ENCODE measurements at places on chromosomes 7 and 10.
A peak's percentile ranks its signal among the peaks of the same experiment; 100 is the strongest.

- peak; percentile 86 for DNase-seq
Measured at GRCh38 chr7:100803398-100804161, 23.7 kb downstream of the EPHB4 start.

DNA sequence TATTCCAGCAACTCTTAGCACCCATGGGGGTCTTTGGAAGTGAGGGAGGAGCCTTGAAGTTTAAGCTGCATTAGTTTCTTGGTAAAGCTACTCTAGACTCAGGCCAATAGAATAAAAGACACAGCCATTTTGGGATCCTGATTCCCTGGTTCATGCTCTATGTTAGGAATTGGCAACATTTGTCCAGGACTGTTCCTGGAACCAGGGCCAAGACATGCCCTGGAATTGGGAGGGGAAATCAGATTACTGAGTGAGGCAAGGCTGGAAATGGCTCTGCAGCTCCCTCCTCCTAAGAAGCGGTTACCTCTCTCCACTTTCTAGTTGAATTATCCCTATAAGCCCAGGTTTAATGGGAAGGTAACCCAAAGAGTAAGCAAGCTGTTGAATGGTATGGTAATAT, 14.2 kb upstream of the BMPR1A start:
- DNase-seq = no peak

DNA sequence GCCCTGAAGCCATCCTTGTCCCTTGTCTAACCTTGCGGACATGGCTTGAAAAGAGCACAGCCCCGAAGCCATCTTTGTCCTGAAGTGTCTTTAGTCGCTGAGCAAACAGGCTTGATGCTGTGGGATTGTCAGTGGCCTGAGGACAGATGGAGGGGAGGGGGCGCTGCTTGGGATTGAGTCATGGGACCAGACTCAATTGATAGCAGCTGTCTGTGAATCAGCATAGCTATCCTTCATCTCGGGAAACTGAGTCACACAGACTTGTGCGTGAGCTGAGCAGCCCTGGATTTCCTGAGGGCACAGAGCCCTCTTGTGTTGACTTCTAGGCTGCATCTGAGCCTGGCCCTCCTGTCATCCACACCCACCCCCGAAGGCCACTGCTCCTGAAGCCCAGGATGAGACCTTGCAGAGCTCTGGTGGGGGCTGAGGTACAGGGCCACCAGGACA, 14.4 kb downstream of the MYO1G start:
- DNase-seq = no peak

DNA sequence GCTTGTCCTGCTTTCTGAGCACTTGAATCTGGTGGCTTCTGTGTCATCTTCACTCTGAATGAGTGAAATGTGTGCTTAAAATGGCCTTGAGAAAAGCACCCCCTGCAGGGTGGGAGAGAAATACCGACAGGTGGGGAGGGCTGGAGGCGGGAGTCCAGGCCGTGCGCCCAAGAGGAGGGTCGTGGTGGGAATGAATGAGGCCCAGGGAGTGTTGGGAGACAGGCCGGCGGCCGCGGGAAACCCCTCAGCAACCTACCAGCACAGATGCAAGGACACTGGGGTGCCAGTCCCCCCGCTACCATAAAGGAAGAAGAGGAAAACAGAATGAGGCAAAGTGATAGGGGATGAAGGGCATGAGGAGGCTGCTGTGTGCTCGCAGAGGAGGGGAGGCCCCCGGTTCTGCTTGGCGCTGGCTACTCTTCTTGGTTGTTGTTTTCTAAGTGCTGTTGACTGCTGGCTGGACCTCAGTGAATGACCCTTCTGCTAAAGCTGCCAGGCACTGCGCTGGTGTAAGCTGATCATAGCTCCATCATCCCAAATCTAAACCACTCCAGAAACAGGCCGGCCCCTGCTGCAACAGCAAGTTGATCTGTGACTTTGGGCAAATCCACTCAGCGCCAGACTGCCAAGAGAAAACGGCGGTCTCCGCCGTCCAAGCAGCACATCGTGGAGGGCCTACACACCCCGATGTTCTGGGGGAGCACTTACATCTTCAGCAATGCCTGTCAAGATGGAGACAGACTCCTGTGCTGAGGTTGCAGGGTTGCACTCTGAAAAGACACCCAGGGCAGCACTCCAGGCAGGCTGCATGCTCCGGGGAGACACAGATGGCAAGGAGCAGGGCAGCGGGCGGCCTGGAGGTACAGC, 378.5 kb downstream of the DNAJB6 start:
- no peak for DNase-seq

DNA sequence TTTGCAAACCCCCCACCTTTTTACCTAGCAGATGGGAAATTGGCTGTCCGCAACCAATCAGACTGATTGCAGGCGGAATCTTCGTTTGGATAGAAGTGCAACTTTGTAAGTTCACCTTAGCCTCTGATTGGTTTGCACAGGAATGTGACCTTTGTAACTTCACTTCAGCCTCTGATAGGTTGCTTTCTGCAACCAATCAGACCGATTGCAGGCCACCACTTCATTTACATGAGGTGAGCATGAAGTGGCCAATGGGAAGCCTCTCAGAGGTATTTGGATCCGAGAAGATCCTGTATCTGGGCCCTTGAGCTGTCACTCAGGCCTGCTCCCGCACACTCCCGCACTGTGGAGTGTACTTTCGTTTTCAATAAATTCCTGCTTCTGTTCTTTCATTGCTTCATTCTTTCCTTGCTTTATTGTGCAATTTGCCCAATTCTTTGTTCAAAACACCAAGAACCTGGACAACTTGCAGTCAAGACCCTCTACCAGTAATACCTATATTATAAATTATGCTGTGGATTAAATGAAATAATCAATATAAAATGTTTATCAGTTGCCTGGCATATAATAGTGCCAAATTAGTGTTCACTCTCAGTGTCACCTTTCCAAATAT, 491.4 kb downstream of the PLXNA4 start:
- no peak for DNase-seq

GRCh38 chr10:48724127-48724526, 39.5 kb downstream of the WDFY4 start:
- no peak for DNase-seq

- no peak for DNase-seq
Measured at GRCh38 chr7:3000566-3000965, 43.1 kb downstream of the CARD11 start.

- no peak for DNase-seq
Measured at GRCh38 chr7:49159536-49159935, 235.2 kb downstream of the CDC14C start.

DNA sequence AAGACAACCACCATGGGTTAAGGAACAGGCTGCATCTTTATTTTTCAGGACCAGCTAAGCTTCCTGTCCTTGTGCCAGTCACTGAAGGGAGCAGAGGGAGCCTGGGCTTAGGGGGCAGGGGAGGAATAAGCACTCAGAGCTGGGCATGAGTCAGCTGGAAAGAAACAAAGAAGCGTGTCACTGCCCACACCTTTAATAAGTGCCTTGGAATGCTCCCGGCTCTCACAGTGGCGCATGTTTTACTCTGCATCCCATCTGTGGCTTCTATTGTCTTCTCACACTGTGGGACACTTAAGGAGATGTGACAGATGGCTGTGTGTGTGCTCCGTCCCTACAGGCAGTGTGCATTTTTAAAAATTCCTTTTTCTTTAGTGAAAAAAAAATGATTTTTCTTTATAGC, 71.7 kb downstream of the MTURN start:
- DNase-seq = peak; percentile 30

DNA sequence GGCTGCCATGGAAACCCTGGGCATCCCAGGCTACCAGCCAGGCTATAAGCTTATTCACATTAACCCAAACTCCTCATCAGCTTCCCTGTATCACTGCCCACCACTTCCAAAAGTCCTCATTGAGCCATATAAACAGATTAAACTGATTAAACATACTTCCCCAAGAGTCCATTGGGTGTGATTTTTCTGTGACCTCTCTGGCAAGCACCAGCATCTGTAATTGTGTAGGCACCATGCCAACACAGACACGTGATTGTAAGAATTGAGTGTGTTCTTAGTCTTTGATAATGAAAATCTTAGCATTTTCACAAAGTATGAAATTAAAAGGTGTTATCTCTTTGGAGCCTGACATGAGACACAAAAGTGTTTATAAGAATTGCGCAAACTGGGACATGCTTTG, 679.3 kb downstream of the TYW1 start:
- DNase-seq = no peak

DNA sequence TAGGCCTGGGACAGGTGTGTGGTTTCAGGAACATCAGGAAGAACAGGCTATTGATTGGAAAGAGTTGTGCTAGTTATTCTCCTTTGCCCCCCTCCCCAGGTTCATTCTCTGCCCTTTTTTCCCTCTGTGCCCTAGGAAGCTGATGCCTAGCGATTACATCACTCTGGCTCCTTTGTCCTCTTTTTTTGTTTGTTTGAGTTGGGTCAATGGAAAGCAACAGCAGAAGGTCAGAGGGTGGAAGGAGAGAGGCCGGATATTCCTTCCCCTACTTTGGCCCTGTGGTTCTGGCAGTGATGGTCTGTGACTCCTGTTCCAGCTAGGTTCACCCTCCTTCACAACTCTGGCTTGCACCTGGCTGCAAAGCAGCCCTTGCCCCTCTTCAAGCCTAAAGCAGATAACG, 18.9 kb downstream of the LOXL4 start:
- no peak for DNase-seq

DNA sequence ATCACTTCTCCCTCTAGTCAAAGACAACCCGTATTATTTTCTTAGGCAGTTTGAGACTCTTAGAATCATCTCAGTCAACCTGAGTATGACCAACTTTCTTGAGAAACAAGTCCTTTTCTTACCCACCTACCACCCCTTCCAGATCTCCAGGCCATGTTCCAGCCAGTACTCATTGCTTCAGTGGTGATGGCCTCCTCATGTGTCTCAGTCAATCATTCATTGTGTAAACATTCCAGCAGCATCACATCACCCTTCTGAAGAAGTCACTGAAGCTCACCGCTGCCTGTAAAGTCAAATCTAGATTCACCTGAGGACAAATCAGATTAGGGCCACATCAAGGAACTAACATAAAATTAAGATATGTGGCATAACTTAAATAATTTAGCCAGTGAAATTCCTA, 467.2 kb upstream of the NRP1 start:
- DNase-seq = peak; percentile 68

- peak; percentile 25 for DNase-seq
Measured at GRCh38 chr10:77867124-77867719, 59.3 kb downstream of the DLG5 start.

DNA sequence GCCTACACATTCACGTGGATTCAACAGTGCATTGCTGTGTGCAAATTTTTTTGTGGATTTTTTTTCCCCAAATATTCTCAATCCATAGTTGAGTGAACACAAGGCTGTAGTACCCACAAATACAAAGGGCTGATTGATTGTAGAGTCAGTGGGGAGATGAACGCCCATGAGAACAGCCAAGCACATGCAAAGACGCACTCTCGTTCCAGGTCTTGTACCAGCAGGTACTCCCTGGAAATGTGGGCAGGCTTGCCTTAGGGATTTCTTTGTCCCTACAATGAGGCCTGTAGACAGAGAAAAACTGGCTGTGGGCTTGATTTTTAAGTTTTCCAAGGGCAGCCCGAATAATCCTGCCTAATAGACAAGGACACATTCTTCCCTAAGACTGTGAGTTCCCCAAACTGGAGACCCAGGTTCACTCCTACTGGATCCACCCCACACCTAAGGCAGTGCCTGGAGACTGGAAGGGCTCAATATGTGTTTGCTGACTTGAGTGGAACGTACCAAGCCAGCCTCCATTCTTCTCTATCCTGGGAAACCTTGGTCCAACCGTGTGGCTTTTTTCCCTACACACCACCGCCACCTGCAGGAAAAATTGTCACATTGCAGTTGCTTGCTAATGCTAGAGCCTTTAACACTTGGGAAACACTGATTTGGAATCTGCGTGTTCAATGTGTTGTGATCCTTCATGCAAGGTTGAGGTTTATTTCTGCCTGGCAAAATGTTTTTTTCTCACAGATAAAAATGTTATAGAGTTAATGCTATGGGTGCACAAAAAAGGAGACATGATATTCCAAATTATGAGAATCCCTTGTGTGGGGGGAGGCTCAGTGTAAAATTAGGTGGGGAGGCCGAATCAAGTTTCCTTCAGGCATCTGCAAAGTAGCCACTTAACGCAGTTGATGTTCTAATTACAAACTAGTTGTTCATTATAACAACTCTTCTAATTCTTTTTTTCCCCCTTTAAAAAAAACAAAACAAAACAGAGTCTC, 49.3 kb downstream of the PPP1R17 start:
- DNase-seq = peak; percentile 55

- DNase-seq = no peak
Measured at GRCh38 chr10:116732573-116732972, 9.8 kb downstream of the HSPA12A start.

DNA sequence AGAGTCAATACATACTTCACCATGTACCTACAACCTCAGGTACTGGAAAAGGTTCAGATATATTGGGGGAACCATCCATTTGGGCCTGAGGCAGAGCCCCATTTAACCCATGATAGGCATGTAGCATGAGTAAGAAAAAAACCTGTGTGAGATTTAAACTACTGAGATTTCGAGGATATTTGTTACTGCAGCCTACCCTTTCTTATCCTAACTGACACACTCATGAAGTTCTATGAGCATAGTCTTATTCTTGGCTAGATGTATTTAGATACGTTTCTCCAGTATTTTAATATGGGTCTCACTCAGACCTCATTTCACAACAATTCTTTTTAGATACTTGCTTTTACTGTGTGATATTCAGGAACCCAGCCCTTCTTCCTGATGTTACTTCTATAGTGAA, 39.3 kb downstream of the GHRHR start:
- no peak for DNase-seq

DNA sequence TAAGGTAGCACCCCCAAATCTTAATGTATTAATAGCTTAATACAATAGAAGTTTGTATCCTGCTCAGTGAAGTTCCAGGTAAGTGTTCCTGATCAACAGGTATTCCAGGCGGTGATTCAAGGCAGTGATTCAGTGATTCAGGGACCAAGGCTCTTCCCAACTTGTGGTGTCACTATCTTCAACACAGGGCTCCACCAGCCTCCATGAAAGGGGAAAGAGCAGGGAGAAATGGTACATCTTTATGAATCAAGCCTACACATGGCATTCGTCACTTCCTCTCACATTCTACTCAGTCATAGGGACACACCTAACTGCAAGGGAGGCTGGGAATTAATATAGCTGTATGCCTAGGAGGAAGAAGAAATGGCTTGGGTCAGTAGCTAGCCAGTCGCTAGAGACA, 5.1 kb downstream of the GOLGA7B start:
- DNase-seq = no peak

DNA sequence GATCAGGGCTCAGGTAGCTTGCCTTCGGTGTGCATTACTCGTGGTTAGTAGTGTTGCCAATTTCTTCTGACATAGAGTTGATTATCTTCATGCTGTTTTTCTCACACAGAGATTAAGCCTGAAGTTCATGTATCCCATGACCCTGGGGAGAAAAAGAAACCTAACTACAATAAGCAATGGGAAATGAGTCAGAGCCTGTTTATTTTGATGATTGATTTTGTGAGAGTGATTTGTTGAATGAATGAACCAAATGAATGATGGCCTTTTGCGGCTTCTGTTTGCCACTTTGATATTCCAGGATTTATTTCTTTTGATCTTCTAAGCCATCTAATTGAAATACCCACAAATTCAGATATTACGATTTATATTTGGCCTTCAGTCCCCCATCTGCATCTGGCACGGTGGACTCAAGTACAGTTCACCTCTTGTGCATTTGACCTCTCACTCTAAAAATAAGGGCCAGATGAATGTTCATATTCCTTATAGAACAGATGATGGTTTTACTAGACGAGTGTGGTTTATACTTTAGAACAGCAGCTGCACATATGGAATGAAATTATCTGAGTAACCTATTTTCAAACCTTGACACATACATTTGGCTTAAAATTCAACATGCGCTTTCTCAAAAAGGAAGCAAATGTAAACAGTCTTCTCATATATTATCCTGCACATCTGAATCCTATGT, 110.7 kb downstream of the PLCE1 start:
- DNase-seq = no peak

GRCh38 chr7:73338321-73338720, 10.4 kb downstream of the FKBP6 start:
- no peak for DNase-seq

All from fibroblast of skin of abdomen (primary cell).